ENCODE measurements at places on chromosomes 13 and 19.

DNA sequence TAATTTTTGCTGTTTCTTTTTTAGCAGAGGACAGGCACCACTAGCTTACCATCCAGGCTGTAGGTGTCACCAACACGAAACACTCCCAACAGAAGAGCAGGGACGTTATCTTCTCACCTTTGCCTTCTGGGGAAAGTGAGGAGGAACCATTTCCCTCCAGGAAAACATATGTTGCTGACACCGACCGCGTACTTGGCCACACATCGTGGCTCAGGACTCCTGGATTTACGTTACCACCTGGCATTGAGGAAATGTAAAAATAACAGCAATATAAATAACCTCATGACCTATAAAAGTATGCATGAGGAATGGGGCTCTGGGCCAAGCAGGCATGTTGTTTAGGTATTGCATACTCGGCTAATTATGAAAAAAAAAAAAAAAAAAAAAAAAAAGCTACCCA lies 525.1 kb downstream of the MYO16 start:
- no peak for DNase-seq

GRCh38 chr19:34712395-34713261 lies 21.4 kb upstream of the ZNF181 start:
- DNase-seq = peak; percentile 61

- no peak for DNase-seq
Observed at GRCh38 chr13:27964741-27965323, 4.3 kb downstream of the CDX2 start.

DNA sequence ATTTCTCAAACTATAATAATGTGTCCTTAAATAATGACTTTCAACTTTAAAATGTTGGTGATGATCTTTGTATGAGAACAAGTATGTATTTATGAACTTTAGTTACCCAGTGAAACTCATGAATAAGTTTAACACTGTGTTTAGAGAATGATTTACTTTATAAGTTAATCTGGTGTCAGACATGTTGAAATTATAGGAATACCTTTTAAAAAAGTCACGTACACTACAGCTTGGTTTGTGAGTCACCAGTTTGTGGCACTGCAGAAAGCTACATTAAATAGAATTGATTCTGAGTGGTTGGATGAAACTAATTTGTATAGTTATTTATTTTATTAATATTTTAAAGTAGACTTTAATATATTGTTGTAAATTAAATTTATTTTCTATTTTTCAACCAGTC lies 1366.2 kb upstream of the PCDH20 start:
- DNase-seq = no peak

DNA sequence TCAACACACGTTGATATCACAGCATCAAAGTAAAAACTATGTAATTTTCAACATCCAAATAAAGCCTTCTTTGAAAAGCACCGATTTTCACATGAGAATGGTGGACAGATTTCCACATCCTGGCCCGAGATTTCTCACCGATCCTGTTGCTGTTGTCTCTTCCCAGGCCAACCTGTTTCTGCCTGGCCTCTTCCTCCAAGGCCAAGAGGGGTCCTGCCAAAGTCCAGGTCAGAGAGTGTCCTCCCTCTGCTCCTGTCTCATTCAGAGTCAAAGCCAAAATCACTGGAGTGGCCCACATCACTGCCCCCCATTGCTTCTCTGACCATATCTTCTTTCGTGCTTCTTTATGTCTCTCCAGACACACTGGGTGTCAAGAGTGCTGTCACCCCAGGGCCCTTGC lies 49.5 kb downstream of the CHST8 start:
- no peak for DNase-seq

DNA sequence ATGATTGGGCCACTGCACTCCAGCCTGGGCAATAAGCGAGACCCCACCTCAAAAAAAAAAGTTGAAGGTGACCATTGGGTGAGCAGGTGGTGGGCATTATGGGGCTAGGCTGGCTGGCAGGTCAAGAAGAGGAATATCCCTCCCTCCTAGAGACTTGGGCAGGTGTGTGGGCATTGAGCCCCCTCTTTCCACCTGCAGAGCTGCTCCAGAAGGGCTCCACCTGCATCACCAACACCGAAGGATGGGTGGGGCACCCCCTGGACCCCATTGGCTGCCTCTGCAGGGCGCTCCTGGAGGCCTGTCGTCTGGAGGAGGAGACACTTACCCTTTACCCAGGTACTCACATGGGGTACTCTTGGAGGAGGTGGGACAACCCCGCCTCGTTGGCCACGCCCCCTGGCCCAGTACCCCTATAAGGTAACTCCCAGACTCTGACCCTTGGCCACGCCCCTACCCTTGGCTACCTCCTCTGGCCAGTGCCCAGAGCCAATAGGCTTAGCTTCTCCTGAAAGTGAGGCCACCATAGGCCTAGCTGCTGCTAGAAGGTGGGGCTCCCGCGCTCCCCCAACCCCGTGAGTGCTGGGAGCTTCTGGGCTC lies 21.9 kb downstream of the ZSWIM4 start:
- peak; percentile 36 for DNase-seq

- DNase-seq = no peak
Observed at GRCh38 chr13:112434032-112434431, 57.9 kb downstream of the SPACA7 start.

- no peak for DNase-seq
Observed at GRCh38 chr13:77776704-77777103, 79.2 kb downstream of the SLAIN1 start.

DNA sequence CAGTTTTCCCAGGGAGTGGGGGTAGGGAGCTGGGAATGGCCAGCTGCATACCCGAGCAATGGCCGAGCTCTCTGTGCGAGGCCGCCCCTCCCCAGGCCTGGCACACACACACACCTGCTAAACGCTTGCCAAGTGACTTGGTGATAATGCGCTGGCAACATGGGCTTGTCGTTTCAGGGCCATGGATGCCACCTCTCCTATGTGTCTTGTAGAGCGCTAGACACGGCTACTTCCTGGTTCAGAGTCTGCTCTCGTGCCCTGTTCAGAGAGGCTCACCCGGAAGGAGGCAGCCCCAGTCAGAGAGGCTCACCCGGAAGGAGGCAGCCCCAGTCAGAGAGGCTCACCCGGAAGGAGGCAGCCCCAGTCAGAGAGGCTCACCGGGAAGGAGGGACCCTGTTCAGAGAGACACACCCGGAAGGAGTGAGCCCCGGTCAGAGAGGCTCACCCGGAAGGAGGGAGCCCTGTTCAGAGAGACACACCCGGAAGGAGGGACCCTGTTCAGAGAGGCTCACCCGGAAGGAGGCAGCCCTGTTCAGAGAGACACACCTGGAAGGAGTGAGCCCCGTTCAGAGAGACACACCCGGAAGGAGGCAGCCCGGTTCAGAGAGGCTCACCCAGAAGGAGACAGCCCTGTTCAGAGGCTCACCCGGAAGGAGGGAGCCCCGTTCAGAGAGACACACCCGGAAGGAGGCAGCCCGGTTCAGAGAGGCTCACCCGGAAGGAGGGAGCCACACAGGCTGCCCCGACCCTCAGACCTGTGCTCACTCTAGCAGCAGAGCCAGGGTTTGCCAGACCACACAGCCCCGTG lies 4.2 kb downstream of the ADPRHL1 start:
- no peak for DNase-seq

GRCh38 chr13:21045100-21045499 lies 16.3 kb downstream of the LATS2 start:
- DNase-seq = no peak

DNA sequence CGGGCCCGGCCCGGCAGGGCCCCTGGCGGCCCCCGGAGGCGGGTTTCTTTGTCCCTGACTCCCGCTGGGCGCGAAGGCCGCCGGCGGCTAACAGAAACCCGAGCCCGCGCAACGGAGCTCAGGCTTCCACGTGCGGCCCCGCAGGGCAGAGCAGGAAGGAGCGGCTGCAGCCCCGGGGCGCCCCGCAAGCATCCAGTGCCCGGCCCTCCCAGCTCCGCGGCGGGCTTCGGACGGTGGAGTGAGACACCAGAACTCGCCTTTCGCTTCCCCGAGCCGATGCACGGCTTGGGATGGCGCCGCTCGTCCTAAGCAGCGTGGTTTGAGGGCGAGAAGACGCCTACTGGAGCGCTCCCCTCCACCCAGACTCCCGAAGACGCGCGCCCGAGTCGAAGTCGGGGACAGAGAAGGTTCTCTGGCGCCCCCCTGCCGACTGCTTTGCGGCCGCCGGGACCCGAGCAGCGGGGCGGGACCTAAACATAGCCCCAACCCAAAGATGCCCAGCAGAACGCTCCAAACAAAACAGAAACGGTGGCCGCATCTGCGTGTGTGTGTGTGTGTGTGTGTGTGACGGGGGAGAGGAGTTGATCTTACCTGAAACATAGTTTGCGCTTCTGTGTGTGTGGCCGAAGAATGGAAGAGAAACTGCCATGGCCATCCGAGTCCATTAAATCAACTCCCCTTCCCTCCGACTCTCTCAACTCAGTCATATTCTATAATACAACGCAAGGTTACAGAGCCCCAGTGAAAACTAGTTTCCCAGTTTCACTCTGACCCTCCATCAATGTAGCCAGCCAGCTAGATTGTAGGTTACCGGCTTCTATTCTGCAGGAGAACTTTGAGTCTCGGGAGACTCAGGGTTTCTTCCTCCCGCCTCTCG lies 629 bp upstream of the FGF9 start:
- DNase-seq = peak; percentile 89

GRCh38 chr19:15038294-15038693 lies 11.0 kb upstream of the CASP14 start:
- no peak for DNase-seq

GRCh38 chr19:2145831-2146241 lies 5.5 kb downstream of the AP3D1 start:
- DNase-seq = no peak

DNA sequence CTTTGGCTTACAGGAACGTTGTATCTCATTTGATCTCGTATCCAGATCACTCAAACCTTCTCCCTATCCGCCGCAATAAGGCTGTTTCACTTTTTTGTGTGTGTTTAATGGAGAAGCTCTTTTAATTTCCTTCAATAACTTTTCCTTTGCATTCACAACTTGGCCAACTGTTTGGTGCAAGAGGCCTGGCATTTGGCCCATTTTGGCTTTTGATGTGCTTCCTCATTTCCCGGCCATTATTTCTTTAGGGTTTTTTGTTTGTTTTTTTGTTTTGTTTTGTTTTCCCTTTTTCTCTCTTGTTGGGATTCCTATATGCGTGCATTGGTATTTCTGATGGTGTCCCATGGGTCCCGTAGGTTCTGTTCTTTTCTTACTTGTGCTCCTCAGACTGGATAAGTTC lies 6.1 kb upstream of the UPF3A start:
- DNase-seq = no peak

DNA sequence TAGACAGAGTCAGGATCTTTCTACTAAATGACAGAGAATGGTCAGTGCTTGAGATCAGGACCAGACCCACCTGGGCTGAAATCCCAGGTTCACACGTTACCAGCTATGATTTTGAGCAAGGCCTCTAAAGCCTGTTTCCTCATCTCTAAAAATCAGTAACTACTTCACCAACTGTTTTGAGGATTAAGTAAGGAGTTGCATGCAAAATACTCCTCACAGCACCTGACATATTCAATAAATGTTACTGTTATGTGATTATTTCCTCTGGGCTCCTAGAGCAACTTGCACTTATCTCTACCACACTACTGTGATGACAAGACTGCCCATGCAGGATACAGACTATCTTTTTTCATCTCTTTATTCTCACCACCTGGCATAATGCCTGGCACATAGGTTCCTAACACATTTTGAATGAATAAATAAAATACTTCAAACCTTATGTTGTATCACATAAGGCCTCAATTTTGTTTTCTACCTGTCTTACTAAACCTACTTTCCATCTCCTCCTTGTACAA lies 1.8 kb downstream of the KATNAL1 start:
- no peak for DNase-seq

DNA sequence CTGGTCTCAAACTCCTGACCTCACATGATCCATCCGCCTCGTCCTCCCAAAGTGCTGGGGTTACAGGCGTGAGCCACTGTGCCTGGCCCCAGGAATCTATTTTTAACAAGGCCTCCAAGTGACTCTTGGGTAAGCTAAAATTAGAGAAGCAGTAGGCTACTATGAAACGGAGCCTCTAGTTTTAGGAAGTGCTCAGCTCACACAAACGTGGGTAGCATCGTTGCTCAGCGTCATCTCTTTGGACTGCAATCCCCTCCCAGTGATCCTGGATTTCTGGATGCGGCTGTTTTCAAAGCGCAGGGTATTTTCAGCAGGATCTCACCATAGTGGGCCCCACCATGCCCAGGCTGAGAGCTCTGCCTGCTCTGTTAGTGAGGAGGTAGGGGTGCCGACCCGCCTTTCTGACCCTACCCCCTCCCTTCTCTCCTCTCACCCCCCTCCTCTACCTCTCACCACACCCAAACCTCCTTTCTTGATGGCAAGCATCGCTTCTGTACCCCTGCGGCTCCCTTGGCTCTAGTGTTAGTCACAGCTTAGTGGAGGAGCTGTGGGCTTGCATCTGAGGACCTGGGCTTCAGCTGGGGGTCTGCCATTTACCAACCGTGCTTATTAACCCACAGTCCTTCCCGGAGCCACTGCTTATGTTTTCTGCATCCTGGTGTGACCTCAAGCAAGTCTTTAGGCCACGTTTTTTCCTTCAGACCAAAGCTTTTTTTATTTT lies 34.2 kb downstream of the GJA3 start:
- DNase-seq = no peak

- DNase-seq = no peak
Observed at GRCh38 chr13:42255886-42256285, 16.1 kb upstream of the AKAP11 start.

- DNase-seq = no peak
Observed at GRCh38 chr13:79765331-79765730, 284.4 kb downstream of the NDFIP2 start.

- DNase-seq = no peak
Observed at GRCh38 chr19:4376671-4376990, 23.7 kb downstream of the SH3GL1 start.

DNA sequence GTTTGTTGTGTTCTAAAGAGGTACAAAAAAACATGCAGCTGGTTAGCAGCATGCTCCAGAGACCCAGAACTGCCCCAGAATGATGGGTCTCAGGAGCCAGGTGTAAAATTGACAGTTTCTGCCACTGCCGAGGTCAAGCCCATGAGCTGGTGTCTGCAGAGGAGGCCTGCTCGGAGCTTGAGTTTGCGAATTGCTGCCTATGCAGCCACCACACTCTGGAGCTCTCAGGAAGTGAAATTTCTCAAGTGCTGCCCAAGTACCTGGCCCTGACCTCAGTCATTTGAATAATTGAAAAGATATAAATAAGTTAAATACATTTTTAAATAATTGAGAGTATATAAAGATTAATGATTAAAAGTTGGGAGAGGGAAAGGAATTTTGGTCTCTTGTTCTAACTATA lies 66.4 kb downstream of the ZAR1L start:
- DNase-seq = no peak

GRCh38 chr13:110984381-110984780 lies 69.5 kb upstream of the ANKRD10 start:
- no peak for DNase-seq

DNA sequence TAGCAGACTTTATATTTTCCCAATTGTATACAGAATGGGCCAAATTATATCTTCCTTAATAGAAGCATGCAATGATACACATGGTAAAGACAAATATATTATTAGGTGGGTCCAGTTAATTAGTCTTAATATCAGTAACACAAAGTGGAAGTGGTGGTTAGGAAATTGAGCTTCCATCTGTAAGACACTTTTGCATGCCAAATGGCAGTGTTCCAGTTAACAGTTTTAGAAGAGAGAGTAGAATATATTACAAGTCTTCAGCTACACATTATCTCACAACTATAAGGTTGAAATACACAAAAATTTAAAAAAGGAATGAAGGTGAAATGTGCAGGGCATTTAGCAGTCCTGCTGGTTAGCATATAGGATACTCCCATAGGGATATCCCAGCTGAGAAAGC lies 536.5 kb downstream of the PCDH9 start:
- no peak for DNase-seq

GRCh38 chr13:27622102-27622820 lies 569 bp downstream of the POLR1D start:
- peak; percentile 77 for DNase-seq

Data from NCI-H748 treated with DMSO at 0.1 percent for 48 hours (cell line).